ENCODE measurements at places on chromosomes 16 and 17. TPM values are rescaled to one million over a fixed set of nuclear protein-coding genes. Genes with fewer than 3 reads are reported as not detected.

MARCHF10 gene
- total RNA-seq = not detected

PLLP gene
- total RNA-seq = 0.66 TPM

ABCA3 gene
- 3.8 TPM for total RNA-seq

CALB2 gene
- not detected for total RNA-seq

SPATA33 gene
- 9.8 TPM for total RNA-seq

EVPL gene
- total RNA-seq = 0.18 TPM

TNFSF13 gene
- total RNA-seq = 7.2 TPM

KRT40 gene
- total RNA-seq = not detected

IL17C gene
- 0.25 TPM for total RNA-seq

KRTAP2-1 gene
- not detected for total RNA-seq

PRR35 gene
- not detected for total RNA-seq

NOS2 gene
- 0.05 TPM for total RNA-seq

CDC6 gene
- 54.5 TPM for total RNA-seq

CCL1 gene
- not detected for total RNA-seq

ACBD4 gene
- 17.4 TPM for total RNA-seq

KRTAP1-1 gene
- total RNA-seq = not detected

CDT1 gene
- total RNA-seq = 107 TPM

MPP2 gene
- 1.4 TPM for total RNA-seq

NAGPA gene
- 16.9 TPM for total RNA-seq

TNS4 gene
- 5.7 TPM for total RNA-seq

SLFN12L gene
- total RNA-seq = 99.0 TPM

RAB11FIP4 gene
- total RNA-seq = 41.9 TPM

EFNB3 gene
- total RNA-seq = not detected

CLN3 gene
- total RNA-seq = 49.9 TPM

CDH13 gene
- total RNA-seq = not detected

NPIPA2 gene
- 7.3 TPM for total RNA-seq

CFAP119 gene
- 2.4 TPM for total RNA-seq

CNTNAP4 gene
- not detected for total RNA-seq

TP53TG3 gene
- not detected for total RNA-seq

TUBG2 gene
- total RNA-seq = 8.5 TPM

MEIOC gene
- total RNA-seq = 0.36 TPM

ZNF629 gene
- total RNA-seq = 2.6 TPM

HOXB7 gene
- 0.58 TPM for total RNA-seq

TBC1D3I gene
- 0.17 TPM for total RNA-seq

WFIKKN2 gene
- not detected for total RNA-seq

TMEM88 gene
- total RNA-seq = 1.4 TPM

SPECC1 gene
- 4.4 TPM for total RNA-seq

TPSB2 gene
- not detected for total RNA-seq

CRK gene
- total RNA-seq = 16.6 TPM

CA7 gene
- total RNA-seq = not detected

RAB26 gene
- not detected for total RNA-seq

PRSS33 gene
- not detected for total RNA-seq

TMC8 gene
- total RNA-seq = 447 TPM

KRT27 gene
- not detected for total RNA-seq

RAP1GAP2 gene
- 24.9 TPM for total RNA-seq

CCDC154 gene
- 2.7 TPM for total RNA-seq

CCL11 gene
- not detected for total RNA-seq

TBC1D3L gene
- 22.8 TPM for total RNA-seq

TCF25 gene
- total RNA-seq = 190 TPM

CIBAR2 gene
- not detected for total RNA-seq
